Activated CD4-positive, alpha-beta T cell treated with anti-CD3 and anti-CD28 coated beads for 1 hour (primary cell): ENCODE measurements at places on chromosomes 12 and 14.

GRCh38 chr14:95493503-95493902 is 22.9 kb downstream of the SYNE3 start:
- DNase-seq = no peak

- DNase-seq = no peak
Observed at GRCh38 chr14:100503251-100503650, 84.0 kb downstream of the BEGAIN start.

DNA sequence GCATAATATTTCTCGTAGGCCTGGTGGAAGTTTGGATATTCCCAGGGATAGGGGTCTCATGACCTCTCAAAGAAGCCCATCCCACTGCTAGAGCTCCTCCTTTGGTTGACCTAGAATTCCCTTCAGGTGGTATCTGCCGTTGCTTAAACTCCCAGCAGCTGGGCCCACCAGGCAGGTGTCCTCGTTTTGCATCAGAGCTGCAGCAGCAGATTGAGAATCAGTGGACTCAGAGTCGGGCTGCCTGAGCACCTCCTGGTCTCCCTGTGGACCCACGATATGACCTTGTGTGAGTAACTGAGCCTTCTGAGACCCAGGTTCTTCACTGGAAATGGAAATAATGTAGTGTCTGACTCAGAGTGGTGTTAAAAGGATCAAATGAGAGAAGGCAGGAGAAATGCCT is 132.7 kb downstream of the PAPOLA start:
- DNase-seq = no peak

DNA sequence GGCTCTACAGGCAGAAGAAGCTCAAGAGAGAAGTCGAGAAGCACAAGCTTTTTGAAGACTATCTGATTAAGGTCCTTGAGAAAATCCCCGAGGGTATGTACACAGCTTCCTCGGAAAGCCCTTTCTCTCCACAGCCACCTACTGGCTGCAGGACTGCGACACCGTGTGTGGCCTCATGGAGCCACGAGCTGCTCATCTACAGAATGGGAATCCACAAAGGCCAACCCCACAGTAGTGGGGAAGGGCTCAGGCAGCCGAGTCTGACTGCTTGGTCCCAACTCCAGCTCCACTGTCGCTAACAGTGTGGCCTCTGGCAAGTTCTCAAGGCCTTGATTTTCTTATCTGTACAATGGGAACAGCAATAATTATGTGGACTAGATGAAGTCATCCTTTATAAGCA is 2.5 kb downstream of the CCDC197 start:
- no peak for DNase-seq

DNA sequence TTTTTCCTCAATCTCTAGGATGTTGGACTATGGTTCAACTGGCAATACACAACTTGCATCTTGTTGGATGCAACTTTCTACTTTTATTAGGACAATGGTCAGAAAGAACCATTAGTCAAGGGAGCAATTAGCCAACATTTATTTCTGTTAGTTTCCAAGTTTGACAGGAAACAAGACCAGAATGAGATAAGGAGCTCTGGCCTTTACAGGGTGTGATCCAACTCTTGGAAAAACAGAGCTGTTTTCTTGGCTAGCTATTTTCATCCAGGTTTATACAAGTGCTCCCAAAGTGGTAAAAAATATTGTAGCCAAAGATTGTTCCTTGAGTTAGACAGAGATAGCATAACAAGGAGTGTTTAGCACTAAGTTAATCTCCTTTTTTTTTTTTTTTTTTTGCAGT is 3.9 kb upstream of the SYNE2 start:
- DNase-seq = no peak

DNA sequence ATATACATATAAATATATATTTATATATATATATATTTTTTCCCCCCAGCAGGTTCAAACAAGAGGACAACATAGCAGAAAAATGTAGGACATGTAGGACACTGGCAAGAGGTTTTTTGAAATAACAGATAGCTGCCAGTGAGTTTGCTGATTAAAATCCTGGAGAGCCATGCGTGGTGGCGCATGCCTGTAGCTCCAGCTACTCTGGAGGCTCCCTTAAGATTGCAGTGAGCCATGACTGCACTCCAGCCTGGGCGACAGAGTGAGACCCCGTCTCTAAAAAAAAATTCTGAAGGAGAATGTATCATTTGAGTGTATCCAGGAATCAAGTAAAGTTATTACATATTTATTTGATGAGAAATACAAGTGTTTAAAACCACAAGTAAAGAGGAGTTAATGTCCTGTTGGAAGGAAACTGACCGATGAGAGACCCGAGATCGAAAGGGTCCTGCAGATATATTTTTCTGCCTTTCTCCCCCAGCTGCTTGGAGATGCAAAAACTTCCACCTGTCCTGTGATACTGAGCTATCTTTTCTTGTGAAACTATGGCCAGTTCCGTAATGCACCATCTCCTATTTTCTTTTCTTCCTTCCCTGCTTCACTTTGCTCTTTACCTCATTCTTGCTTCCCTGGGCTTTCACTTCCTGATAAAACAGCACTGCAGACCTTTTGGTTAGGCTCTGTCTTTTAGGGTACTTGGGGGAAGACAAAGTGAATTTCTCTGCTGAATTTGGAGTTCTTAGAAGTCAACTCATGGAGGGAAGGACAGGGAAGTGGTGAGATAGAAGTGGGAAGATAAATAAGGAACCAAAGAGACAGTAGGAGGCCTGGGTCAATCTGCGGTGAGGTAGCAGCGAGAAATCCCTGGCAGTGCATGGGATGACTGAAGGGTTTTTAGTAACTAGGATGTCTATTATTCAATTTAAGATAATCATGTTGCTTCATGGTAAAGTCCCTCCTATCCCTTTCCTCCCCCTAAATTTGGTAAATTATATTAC is 41.2 kb upstream of the SLC2A13 start:
- DNase-seq = no peak

- DNase-seq = no peak
Observed at GRCh38 chr14:96245710-96246538, 10.1 kb upstream of the BDKRB1 start.

GRCh38 chr14:69891422-69891821 is 12.2 kb downstream of the SMOC1 start:
- DNase-seq = no peak
